ENCODE measurements at places on chromosomes 6 and 20.
A peak's percentile ranks its signal among the peaks of the same experiment; 100 is the strongest.

DNA sequence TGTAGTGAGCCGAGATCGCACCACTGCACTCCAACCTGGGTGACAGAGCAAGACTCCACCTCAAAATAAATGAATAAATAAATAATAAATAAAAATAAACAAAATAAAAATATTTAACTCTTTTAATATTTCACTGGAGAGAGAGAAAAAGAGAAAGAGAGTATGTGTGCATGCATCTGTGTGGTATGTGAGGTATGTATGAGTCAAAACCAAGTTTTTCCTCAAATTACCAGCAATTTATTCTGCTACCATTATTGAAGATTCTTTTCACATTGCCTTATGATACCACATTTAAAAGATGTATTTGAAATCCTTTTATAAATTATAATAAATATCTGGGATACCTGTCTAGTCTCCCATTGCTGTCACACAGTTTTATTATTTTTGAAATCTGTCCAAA, 122.1 kb downstream of the CD164 start:
- DNase-seq = no peak

GRCh38 chr6:12077021-12077710, 65.1 kb downstream of the HIVEP1 start:
- no peak for DNase-seq

DNA sequence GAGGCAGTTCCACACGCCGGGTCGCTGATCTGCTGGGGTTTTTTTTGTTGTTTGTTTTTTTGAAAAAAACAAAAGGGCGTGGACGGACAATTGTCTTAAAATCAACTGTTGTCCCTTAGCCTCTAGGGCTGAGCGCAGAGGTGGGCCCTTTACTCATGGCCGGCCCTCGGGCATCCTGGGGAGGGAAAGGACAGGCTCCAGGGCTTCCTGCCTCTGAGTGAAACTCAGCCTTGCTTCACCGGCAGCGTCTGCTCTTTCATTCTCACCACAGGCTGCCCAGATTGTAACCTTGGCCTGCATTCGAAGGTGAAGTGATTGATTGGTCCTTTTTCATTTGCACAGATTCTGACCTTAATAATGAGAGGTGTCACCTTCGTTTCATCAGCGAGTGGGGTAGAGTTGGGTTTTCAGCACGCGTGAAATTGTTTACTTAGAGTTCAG, 797 bp downstream of the SMIM13 start:
- peak; percentile 51 for DNase-seq

DNA sequence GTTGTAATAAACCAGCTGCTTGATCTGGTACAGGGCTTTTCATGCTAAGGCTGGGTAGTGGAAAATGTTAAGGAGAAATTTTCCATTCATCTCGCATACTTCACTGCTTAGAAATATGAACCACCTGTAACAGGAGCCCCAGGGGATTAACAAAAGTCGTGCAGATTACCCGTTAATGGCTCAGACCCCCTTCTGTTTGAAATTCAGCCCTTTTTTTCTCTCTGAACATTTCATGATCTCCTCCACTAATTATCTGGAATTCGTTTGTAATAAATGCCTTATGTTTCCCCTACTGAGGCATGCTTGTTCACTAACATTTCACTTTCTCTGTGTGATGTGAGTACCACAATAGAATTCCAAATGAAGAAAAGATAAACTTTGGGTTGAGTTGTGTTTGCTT, 336.4 kb upstream of the HSF2 start:
- DNase-seq = no peak

DNA sequence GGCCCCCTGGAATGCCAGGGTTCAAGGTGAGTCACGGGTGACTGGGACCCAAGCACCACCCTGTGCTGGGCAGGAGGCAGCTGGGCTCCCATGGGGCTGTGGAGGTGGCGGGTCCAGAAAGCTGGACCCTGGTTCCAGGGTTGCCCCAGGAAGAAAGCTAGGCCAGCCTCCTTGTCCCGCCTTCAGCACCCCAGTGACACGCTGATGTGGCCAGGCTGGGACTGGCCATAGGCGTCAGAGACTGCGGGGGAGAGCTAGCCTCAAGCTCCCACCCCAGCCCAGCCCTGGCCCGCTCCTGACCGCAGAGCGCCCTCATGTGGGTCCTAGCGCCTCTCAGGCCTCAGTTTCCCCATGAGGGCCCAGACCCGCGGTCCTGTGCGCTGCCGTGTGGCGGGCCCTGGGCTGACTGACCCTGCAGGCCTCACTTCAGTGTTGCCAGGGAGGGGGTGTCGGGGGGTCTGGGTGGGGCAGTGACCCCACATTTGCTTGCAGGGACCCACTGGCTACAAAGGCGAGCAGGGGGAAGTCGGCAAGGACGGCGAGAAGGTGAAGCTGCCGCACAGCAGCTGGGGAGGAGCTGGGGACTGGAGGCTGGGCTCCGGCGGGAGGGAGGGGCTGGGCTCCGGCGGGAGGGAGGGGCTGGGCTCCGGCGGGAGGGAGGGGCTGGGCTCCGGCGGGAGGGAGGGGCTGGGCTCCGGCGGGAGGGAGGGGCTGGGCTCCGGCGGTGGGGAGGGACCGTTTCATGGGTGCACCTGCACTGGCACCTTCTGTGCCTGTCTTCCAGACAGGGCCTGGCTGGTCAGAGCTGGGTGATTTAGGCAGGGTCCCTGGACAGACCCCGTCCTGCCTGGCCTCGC, 7.9 kb downstream of the COL9A3 start:
- peak; percentile 68 for DNase-seq

DNA sequence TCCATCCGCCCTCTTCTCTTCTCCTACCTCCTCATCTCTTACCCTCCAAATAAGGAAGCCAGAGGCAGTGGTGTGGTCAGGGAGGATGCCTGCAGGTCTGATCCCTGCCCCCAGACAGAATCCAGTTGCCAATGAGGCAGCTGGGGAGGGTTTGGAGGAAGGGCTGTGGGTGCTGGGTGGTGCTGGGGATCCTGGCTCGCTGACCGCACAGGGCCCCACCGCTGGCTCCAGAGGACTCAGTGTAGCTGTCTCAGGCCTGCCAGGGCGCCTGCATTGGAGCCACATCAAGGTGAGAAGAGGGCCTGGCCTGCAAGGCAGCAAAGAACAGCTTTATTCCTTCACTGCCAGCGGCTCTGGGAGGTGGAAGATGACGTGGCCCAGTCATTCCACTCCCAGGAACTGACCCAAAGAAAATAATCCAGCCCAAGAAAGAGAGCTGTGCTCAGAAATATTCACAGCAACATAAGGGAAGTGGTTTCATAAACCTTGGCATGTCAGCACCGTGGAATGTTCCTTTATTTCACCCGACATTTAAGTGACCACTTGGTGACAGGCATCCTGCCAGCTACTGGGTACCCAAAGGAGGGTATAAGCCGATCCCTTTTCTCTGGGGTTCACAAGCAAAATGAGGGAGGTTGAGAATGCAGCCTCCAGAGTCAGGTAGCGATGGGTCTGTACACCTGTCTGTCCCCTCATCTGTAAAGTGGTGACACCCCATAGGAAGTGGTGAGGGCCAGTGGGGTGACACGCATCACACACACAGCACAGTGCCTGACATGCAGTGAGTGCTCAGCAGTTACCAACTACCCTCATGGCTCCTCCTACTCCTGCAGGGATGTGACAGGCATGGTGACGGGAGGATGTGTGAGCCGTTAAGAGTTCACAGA, 125.1 kb downstream of the SNX5 start:
- peak; percentile 86 for DNase-seq

- DNase-seq = no peak
Observed at GRCh38 chr20:35828434-35828833, 56.6 kb downstream of the PHF20 start.

- peak; percentile 39 for DNase-seq
Observed at GRCh38 chr20:16434062-16434664, 139.1 kb downstream of the KIF16B start.

DNA sequence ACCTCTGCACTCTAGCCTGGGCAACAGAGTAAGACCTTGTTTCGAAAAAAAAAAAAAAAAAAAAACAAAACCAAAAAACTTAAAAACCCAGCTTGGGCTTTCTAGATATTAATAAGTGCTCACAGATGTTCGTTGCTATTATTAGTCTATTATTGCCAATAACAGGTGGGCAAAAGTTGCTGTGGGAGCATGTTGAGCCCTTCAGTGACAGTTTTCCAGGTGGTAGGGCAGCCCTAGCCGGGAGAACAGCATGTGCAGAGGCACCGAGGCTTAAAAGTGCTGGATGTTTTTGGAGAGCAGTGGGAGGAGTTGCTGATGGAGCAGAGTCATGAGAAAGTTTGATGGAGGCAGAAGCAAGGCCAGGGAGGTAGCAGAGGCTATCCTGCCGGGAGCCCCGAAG, 4.4 kb downstream of the PPP1R16B start:
- DNase-seq = no peak

- no peak for DNase-seq
Observed at GRCh38 chr6:74280130-74280692, 584.2 kb downstream of the CD109 start.

DNA sequence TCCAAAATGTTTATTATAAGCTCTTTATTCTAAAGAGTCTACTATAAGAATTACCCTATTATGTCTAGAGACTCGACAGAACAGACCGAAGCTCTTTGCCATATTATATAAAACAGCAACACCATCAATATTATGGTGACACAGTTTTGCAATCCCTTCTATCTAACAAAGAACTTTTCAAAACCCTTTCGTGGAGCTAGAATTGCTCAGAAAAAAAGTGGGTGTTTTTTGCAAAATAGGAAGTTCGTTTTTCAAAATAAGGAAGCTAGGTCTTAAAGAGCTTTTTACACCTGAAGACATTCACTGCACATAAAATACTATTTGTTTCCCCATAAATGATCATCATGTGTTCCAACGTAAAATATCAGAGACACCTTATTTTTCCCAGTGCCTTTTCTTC, 240.0 kb downstream of the FOXC1 start:
- DNase-seq = no peak

DNA sequence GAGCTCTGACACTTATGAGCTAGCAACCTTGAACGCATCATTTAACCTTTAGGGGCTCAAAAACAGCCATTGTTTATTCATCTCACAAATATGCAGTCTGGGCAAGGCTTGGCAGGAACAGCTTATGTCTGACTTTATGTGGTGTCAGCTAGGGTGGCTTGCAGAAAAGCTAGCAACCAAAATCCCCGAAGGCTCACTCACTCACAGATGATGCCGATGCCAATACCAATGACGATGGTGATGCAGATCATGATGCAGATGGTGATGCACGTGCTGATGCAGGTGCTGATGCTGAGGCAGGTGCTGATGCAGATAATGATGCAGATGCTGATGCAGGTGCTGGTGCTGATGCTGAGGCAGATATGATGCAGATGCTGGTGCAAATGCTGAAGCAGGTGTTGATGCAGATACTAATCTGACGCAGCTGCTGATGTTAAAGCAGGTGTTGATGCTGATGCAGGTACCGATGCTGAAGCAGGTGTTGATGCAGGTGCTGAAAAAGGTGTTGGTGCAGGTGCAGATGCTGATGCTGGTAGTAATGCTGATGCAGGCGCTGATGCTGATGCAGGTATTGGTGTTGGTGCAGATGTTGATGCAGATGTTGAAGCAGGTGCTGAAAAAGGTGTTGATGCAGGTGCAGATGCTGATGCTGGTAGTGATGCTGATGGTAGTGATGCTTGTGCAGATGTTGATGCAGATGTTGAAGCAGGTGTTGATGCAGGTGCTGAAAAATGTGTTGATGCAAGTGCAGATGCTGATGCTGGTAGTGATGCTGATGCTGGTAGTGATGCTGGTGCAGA, 195.6 kb downstream of the NFATC2 start:
- DNase-seq = no peak

- DNase-seq = peak; percentile 79
Observed at GRCh38 chr6:154039231-154039842, at the start of gene OPRM1. Gene OPRM1, plus strand, starts transcription at chr6:154039240. Its CDS starts 305 bp downstream, at chr6:154039545.

- no peak for DNase-seq
Observed at GRCh38 chr20:3801846-3802245, 5.7 kb downstream of the CDC25B start.

DNA sequence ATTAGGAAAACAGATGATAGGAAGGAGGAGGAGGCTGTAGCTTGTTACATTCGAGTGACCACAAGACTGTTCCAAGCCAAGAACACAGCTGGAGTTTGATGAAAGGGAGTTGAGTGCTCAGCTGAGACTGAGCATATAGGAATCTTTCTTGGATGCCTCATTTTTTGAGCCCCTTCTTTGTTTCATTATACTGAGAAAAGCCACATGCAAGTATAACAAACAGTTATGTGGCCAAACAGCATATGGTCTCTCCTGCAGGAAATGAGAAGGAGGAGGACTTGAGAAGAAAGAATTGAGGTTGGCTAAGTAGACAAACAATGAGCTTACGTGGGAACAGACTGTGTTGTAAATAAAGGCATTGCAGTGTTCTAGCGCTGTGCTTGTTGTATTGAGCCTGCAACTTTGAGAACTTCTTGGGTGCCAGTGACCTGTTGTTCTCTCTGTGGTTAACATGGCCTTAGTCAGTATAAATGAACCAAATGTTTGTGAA, 78.3 kb downstream of the AKAP7 start:
- peak; percentile 73 for DNase-seq

DNA sequence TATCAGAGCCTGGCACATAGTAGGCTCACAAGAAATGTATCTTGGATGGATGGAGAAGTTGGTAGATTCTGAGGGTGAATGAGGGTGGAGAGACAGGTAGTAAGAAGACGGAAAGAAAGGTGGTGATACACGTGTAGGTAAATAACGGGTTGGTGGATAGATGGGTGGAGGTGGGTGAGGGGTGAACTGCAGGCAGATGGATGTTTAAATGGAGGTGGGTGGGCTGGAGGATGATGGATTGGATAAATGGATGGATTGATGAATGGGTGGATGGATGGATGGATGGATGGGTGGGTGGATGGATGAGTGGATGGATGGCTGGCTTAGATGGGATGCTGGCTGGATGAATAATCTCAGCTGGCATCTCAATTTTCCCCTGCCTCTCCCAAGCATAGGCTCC, 9.9 kb downstream of the CDH22 start:
- DNase-seq = no peak

DNA sequence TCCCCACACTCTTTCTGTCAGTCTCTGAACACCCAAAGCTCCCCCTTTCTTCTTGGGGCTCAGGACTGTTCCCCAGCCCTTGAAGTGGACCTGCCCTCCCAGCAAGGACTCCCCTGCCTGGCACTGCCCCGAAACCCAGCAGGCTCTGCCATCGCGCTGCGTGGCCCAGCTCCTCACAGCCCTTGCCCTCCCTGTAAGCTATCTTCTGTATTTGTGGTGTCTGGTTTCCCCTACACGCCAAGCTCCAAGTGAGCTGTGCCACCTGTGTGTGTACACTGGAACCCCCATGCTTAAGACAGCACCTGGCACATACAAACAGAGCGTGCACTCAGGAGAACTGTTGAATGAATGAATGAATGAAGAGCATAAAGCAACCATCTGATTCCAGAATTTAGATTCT, 57.7 kb downstream of the TMEM242 start:
- no peak for DNase-seq

GRCh38 chr6:8539453-8539852, 104.1 kb upstream of the SLC35B3 start:
- no peak for DNase-seq

- no peak for DNase-seq
Observed at GRCh38 chr6:107386340-107386739, 73.0 kb downstream of the PDSS2 start.

DNA sequence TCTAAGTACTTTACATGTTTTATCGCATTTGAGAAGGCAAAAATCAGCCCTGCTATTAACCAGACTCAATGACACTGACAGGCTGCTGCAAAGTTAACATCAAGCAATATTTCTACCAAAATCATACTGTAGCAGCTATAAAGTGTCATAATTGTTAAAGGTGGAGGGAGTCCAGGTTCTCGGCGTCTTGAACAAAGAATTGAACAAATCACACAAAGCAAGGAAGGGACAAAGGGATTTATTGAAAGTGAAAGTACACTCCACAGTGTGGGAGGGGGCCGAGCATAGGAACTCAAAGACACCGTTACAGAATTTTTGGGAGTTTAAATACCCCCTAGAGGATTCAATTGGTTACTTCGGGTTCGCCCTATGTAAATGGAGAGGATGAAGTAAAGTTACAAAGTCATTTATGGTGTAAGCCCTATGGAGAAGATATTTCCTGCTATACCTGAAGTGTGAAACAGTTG, 12.9 kb upstream of the ZNF391 start:
- DNase-seq = peak; percentile 16

All from right hindlimb (tissue), 1 donor.